Activated gamma-delta T cell (primary cell): ENCODE measurements at places on chromosomes 6 and 20.

DNA sequence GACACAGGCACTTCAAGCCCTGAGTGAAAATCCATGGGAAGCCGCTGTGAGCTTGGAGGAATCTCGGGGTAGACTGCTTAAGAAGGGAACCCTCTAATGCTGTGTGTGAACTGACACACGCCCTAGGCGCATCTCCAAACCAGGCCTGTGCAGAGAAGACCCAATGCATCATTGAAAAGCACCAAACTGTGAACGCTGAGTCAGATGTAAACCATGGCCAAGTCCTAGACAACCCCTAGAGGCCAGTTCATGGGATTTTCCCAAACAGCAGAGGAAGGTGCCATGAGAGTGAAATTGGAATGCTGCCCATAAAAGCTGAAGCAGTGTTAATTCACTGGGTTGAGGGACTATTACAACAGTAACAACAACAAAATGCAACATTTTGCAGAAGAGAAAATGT lies 296.5 kb downstream of the SMOC2 start:
- no peak for DNase-seq

DNA sequence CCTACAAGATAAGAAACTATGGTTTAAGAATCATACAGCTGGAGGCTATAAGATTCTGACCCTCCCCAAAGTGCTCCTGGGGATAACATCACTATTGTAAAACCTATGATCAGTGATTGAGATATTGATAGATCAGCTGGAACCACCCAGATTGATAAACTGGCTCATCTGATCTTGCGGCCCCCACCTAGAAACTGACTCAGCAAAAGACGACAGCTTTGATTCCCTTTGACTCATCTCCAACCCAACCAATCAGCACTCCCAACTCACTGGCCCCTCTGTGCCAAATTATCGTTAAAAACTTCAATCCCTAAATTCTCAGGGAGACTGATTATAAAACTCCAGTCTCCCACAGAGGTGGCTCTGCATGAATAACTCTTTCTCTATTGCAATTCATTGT lies 106.4 kb downstream of the SCP2D1 start:
- no peak for DNase-seq

- no peak for DNase-seq
These were observed 49.8 kb downstream of the IRF4 start for GRCh38 chr6:441126-441920.

GRCh38 chr6:11584244-11584643 lies 46.7 kb downstream of the TMEM170B start:
- no peak for DNase-seq

GRCh38 chr20:11338496-11339306 lies 579.0 kb upstream of the BTBD3 start:
- DNase-seq: no peak

- no peak for DNase-seq
These were observed 100.0 kb upstream of the CITED2 start for GRCh38 chr6:139474145-139475108.

- DNase-seq: no peak
These were observed 9.6 kb upstream of the KCNQ2 start for GRCh38 chr20:63482021-63482587.

DNA sequence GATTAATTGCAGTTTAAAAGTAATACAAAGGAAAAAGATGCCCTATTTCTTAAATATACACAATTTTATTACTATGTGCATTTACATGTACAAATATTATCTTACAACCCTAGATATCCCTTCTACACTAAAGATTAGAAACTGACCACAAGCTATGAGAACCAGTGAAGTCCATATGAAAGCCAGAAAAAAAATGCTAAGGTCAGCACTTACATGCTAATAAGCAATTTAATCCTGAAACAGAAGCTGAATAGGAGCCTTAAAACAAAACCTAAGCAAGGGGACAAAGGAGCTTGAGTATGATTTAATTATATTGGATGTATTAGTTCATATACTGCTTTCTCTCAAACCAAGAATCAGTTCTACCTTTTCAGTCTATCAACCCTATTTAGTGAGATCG lies 14.2 kb downstream of the CEP162 start:
- no peak for DNase-seq

DNA sequence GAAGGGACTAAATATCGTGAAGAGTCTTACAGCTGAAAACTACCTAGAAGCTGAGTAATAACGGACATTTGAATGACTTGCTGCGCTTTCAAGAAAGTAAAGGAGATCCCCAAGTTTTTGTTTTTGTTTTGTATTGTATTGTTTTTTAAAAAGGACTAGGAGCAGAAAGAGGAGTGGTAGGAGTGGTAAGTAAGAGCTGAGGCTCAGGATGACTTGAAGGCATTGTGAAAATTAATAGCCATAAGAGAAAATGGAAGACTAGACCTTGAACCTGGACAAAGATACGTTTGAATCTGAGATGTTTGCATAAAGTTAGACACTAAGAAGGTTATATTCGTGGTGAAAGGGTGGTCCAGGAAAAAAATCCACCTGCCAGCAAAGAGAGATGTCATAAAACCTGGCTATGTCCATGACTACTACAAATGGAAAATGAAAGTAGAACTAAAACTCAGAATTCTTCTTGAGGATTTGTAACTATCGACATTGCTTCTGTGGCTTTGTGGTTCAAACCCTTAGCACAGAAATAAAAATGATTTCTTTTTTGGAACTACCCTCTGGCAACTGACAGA lies 824.8 kb upstream of the FLRT3 start:
- DNase-seq: no peak
